ENCODE measurements at places on chromosomes 1 and 21.
A peak's percentile ranks its signal among the peaks of the same experiment; 100 is the strongest.

DNA sequence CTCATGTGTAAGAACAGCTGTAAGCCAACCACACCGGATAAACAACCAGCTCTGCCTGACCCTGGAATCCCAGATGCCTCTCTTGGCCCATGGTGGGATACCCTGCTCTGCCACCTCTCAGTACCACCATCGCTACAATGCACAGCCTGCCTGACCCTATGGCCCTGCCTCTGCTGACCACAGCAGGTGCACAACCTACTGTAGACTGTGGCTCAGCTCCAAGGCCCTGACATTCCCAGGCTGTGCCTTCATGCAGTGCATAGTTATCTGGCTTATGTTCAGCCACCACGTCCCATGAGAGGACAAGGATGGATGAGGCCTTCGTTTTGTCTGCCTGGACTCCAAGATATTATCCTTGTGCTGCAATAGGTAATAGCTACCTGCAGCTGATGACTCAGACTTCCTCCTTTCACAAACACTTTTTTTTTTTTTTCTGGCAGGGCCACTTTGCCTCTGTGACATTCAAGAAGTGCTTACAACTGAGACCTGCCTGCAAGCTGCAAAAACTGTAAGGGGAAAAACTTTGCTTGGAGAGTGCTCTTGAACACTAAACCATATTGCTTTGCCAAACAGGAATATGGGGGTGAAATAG, 177.7 kb downstream of the URB2 start:
- DNase-seq, result no peak

GRCh38 chr1:172883844-172884243, 166.9 kb downstream of the TNFSF18 start:
- no peak for DNase-seq

DNA sequence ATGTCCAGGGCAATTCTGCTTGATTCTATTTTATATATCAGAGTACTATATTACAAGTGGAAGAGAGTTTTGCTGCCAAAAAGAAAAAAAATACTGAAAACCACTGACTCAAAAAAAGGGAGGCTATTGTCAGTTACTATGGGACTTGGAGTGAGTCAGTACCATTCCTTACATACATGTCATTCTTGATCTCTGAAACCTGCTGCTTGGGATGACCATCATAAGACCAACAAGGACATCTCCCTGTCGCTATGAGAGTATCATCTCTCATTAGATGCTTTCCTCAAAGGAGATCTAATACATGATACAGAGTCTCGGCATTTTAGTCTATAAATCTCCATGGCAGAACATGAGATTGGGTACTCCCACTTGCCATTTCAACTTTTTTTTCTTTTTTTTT, 11.8 kb upstream of the INPP5B start:
- DNase-seq, result peak; percentile 60

GRCh38 chr1:28926629-28927265, 12.4 kb downstream of the EPB41 start:
- no peak for DNase-seq

GRCh38 chr1:7390604-7391000, 380.5 kb upstream of the VAMP3 start:
- DNase-seq, result no peak

- no peak for DNase-seq
Measured at GRCh38 chr1:28086651-28087050, 1.8 kb downstream of the EYA3 start.

DNA sequence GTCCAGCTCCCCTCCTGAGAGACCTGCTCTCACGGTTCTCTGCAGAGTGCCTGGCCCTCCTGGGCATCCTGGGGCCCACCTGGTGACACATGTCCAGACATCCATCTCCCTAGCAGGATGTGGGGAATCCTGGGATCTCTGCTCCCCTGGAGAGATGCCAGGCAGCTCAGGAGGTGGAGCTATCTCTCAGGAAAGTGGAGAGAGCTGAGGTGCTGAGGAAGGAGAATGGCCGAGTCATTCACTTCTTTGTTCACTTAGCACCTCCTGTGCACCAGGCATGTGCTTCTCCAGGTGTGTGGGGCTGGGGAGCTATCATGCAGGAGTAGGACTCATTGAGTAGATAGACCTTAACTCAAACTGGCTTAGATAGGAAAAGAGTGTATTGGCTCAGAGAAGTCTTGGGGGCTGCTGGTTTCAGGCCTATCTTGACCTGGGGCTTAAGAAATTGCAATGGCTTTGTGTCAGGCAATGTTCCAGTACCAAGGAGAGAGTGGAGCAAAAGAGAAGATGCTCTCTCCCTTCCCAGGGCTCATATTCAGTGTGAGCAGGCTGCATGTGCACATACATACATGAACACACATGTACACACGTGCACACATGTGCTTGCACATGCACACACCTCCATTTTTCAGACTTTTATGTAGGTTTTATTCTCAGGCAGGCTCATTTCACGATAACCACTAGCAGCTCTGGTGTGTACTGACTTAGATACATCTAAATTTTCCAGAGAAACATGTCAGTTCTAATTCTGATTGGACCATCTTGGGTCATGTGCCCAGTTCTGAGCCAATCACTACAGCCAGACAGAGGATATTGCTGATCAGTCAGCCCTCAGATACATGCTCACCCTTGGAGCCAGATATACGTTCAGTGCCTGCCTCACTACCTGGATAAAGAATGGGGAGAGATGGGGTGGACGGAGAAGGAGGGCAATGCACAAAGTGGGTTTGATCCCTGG, 437.6 kb downstream of the PTPRU start:
- no peak for DNase-seq

DNA sequence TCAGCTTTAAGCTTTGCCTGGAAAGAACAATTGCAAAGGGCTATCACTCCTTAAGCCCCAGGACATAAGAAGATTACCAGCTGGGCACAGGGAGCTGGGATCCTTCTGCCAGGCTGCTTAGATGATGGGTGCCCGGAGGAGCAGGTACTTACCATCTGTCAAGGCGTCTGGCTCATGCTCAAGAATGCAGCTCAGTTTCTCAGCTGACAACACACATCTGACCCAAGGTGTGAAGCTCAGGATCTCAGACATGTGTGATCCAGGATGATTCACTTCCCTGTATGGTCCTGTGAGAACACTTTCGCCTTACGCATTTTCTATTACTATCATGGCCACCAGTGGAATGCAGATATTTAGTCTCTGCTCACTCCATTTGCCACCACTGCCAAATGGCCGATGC, 14.7 kb upstream of the DISC1 start:
- DNase-seq, result no peak

- DNase-seq, result no peak
Measured at GRCh38 chr1:92784021-92784638, 778 bp downstream of the EVI5 start.

DNA sequence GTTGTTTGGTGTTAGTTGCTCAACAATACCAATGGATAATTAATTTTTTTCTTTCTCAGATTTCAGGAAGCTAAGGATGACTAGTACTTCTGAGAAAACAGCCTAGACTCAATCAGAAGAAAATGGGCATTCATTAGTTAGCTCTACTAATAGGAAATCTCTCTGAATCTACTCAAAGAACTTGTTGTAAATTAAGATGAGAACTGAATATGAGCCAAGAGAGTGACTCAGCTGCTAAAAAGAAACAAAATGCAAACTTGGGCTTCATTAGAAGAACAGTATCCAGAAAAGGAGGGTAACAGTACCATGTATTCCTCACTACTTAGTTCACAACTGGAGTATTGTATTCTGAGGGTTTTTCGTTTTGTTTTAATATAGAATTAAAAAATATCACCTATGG, 12.5 kb downstream of the FOXJ3 start:
- DNase-seq, result peak; percentile 42

DNA sequence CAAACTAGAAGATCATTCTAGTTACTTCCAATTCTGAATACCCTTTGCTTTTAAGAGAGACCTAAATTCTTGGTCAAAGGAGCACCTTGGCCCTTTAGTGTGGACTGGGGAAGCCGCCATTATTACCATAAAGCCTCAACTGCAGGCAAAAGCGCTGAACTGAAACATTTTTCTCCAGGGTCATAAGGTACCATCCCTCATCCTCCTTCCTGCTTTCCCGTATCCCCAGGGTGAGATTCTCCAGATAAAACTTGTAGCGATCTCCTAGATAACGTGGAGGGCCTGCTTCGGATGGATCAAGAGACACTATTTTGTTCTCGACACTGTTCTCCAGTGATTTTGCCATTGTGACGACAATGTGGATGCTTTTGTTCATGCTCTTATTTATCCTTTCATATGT, 9.8 kb downstream of the SLAMF1 start:
- no peak for DNase-seq

DNA sequence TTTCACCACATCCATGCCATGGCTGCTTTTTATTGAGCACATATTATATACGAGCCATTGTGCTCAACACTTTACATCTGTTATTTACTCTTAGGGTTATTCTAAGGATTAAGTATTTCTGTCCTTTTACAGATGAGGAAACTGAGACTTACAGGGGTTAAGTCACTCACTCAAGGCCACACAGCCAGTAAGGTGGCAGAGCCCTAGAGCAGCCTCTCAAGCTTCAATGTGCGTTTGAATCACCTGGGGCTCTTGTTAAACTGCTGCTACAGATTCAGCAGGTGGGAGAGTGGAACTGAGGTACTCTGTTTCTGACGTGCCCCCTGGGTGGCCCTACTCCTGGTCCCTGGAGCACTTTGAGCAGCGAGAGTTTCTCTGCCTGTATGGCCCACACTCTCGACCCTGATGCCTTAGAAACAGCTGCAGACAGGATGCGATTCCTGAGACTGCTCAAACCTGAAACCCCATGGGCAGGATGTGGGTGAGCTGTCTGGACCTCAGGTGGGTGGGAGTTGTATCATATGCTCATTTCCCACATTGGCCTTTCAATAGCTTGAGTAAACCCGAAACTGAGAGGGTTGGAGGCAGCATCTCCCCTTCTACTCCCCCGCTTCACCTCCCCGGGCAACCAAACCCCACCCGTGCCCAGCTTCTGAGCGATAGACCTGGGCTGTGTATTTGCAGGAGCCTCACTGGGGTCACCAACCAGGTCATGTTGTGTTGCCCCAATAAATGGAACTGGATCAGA, 59.3 kb downstream of the MAN1C1 start:
- no peak for DNase-seq

DNA sequence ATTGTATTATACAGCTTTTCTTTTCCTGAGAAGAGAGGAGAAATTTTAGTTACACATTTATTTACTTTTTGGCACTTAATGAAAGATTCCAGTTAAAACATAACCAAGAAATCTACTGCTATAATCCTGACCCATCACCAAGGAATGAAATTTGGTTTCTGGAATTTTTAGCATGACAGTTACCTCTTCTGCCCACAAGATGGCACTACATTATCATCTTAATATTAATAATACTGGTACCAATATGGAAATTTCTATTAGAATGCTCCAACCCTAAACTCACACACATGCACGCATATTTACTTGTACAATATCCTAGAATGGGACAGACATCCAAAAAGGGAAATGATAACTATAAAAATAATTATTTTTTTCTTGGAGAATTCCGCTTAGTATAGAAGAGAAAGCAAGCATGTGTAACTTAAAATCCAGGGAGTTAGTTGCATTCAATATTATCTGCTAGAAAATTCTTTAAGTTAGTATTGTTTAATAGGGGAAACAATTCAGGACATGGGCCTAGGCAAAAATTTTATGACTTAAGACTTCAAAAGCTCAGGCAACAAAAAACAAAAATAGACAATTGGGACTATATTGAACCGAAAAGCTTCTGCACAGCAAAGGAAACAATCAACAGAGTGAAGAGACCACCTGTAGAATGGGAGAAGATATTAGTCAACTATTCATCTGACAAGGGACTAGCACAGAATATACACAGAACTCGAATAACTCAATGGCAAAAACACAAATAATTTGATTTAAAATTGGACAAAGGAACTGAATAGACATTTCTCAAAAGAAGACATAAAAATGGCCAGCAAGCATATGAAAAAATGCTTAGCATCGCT, 37.4 kb downstream of the MAP3K21 start:
- DNase-seq, result peak; percentile 1

- no peak for DNase-seq
Measured at GRCh38 chr21:46356494-46357334, 32.8 kb downstream of the PCNT start.

GRCh38 chr1:17538428-17539117, 925 bp upstream of the ARHGEF10L start:
- no peak for DNase-seq

All from fibroblast of skin of left quadriceps (primary cell).